Non-pigmented ciliary epithelial cell (primary cell): ENCODE measurements at places on chromosomes 11 and 22.

DNA sequence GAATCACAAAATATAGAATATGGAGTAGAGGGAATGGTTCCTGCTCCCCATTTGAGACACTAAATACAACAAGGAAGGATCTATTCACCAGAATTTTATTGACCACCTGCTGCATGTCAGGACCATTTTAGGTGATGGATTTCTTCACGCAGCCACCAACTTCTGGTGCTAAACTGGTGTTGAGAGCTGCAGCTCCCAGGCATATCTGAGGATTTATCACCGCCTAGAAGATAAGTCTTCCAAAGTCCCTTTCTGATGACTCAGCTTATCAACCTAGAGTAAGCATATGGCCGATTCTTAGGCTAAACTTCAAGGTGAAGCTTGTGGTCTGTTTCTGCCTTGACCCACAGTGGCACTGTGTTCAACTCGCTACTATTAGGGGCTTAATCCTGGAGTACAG is 6.7 kb downstream of the DDI1 start:
- peak; percentile 6 for DNase-seq

GRCh38 chr11:85941380-85941973 is 86.3 kb downstream of the CCDC83 start:
- DNase-seq, result no peak

- no peak for DNase-seq
Observed at GRCh38 chr22:34038801-34039555, 118.7 kb upstream of the LARGE1 start.

GRCh38 chr11:56932572-56933220 is 56.0 kb upstream of the OR5AK2 start:
- peak; percentile 6 for DNase-seq

DNA sequence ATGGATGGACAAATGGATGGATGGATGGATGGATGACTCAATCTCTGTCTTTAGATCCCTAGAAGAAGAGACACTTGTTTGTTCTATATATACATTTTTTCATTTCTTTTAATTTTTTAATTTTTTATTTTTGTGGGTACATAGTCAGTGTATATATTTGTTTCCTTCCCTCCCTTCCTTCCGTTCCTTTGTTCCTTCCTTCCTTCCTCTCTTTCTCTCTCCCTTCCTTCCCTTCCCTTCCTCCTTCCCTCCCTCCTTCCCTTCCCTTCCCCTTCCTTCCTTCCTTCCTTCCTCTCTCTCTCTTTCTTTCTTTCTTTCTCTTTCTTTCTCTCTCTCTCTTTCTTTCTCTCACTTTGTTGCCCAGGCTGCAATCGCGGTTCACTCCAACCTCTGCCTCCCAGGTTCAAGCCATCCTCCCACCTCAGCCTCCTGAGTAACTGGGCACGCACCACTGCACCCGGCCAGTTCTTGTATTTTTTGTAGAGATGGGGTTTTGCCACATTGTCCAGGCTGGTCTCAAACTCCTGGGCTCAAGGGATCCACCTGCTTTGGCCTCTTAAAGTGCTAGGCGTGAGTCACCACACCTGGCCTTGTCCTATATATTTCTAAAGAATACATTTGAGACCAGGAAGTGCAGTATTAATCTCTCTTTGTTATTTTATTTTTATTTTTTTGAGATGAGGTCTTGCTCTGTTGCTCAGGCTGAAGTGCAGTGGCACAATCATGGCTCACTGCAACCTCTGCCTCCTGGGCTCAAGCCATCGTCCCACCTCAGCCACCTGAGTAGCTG is 42.5 kb upstream of the AQP11 start:
- no peak for DNase-seq
